ENCODE measurements at places on chromosomes 7 and 10. TPM values are rescaled to one million over a fixed set of nuclear protein-coding genes. Genes with fewer than 3 reads are reported as not detected.

DNA sequence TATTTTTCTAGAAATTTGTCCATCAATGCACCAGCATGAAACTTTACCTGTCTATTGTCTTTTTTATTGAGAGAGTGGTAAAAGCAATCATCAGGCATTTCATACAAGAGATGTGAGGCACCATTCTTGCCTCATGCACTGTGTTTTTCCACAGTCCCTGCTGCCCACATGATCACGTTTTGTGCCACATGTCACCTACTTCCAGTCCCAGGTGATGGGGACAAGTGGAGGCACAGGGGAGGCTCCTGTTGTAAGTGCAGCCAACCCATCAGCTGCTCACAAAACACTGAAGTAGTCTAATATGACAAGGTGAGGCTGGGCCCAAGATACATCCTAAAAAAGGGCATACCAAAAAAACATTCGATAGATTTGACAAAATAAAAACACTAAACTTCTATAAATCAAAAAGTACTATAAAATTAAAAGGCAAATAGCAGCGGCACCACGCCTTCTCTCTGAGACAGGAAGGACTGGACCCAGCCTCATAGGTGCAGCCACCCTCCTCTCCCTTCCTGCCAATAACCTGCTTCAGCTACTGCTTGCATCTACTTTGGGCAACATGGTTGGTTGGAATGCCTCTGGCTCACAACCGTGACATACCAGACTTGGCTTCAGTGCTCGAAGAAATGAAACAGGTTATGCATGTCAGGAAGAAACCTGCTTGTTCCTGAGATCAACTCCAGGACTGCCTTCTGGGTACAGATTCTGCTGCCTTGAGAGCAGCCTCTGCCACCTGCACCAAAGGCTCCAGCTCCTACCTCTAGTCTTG lies 2.3 kb downstream of the ZC3HAV1L start:
- no peak overlapping the region for H3K27ac ChIP-seq
- H3K4me1 ChIP-seq = peaks cover 22% of the 10 kb centered on the region
- H3K36me3 ChIP-seq = peaks cover 42% of the 10 kb centered on the region
- peak overlapping the region; percentile 82 for H3K4me3 ChIP-seq
- no peaks in the 10 kb centered on the region for H3K27me3 ChIP-seq
- no peak for DNase-seq

Gene NDUFB8
- 375 TPM for total RNA-seq

GRCh38 chr7:99080679-99081078 lies 63.2 kb downstream of the SMURF1 start:
- peaks cover 4% of the 10 kb centered on the region for H3K36me3 ChIP-seq
- no peak for DNase-seq
- H3K4me3 ChIP-seq = no peak overlapping the region
- H3K4me1 ChIP-seq = peaks cover 24% of the 10 kb centered on the region
- no peak overlapping the region for H3K27ac ChIP-seq

Gene SMC3
- total RNA-seq = 83.5 TPM

All from activated CD4-positive, alpha-beta T cell treated with anti-CD3 and anti-CD28 coated beads for 36 hours (primary cell).